ENCODE measurements at places on chromosomes 11 and 22. TPM values are rescaled to one million over a fixed set of nuclear protein-coding genes. Genes with fewer than 3 reads are reported as not detected.

CHST1 gene
- total RNA-seq = 1.3 TPM

DUSP8 gene
- 4.7 TPM for total RNA-seq

GRCh38 chr11:83033972-83034672 is 37.6 kb downstream of the RAB30 start:
- H3K36me3 ChIP-seq = no peaks in the 10 kb centered on the region
- peaks cover 18% of the 10 kb centered on the region for H3K4me1 ChIP-seq
- no peaks in the 10 kb centered on the region for H3K27me3 ChIP-seq
- peak overlapping the region; percentile 68 for H3K4me3 ChIP-seq

DNA sequence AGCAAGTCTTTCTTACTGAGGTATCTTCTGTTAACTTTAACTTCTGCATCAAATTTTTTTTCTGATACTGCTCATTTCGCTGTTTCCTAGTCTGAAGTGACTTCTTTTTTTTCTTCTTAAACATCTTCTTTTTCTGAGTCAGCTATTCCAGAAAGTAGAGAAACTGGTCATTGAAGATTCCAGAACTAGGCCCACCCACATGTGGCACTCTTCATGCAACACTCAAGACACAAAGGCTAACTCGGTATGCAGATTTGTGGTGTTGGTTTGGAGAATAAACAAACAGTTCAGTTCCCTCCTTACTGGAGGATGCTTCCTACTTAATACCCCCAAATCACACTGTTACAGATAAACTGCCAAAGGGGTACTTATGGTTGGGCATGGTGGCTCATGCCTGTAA is 25.2 kb upstream of the MTCH2 start:
- no peak overlapping the region for H3K4me3 ChIP-seq
- H3K27ac ChIP-seq = no peak overlapping the region
- no peak for DNase-seq
- H3K36me3 ChIP-seq = no peaks in the 10 kb centered on the region

GRCh38 chr11:12284316-12285050 is 92.9 kb upstream of the PARVA start:
- no peak overlapping the region for H3K27ac ChIP-seq
- DNase-seq = no peak
- H3K36me3 ChIP-seq = no peaks in the 10 kb centered on the region
- H3K4me1 ChIP-seq = peaks cover 3% of the 10 kb centered on the region

DNA sequence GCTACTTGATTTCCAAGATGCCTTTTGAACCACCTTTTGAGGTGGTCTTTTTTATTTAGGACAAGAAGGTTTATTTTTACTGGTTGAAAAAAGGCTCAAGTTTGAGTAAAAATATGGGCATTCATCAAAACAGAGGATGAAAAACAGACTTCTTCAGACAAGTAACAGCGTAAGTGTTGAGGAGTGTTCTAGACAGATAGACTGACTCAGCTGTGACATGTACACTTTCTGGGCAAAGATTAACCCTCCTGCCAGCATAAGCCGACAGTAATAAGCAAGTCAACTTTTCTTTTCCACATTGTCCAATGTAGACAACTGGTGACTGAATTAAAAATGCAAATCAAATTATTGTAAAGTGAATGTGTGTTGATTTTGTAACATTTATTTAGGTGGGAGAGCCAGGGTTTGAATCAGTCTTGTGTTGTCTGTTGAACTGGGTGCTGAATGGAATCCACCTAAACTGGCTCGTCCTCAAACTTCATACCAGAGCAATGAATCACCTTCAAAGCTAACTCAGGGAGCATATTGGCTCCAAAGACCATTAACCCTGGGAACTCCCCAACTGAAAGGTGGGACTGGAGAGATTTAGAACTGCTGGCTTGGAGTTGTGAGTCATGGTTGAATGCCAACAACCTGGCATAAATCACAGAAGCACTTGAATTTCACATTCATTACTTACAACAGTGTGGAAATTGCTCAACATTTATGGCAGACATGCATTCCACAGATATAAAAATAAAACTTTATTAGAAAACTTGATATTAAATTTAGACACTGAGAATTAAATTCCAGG is 377.0 kb downstream of the ETS1 start:
- no peaks in the 10 kb centered on the region for H3K27me3 ChIP-seq
- H3K4me1 ChIP-seq = no peaks in the 10 kb centered on the region
- no peak overlapping the region for H3K4me3 ChIP-seq
- no peak overlapping the region for H3K27ac ChIP-seq
- peak; percentile 68 for DNase-seq
